ENCODE measurements at places on chromosomes 4 and X.
A peak's percentile ranks its signal among the peaks of the same experiment; 100 is the strongest.

GRCh38 chr4:74386159-74386558 is 21.2 kb downstream of the EREG start:
- no peak for DNase-seq

- no peak for DNase-seq
Measured at GRCh38 chr4:115360431-115360830, 247.0 kb upstream of the NDST4 start.

GRCh38 chr4:47533689-47534347 is 48.7 kb downstream of the ATP10D start:
- peak; percentile 5 for DNase-seq

GRCh38 chr4:107800706-107801105 is 24.0 kb upstream of the SGMS2 start:
- no peak for DNase-seq

DNA sequence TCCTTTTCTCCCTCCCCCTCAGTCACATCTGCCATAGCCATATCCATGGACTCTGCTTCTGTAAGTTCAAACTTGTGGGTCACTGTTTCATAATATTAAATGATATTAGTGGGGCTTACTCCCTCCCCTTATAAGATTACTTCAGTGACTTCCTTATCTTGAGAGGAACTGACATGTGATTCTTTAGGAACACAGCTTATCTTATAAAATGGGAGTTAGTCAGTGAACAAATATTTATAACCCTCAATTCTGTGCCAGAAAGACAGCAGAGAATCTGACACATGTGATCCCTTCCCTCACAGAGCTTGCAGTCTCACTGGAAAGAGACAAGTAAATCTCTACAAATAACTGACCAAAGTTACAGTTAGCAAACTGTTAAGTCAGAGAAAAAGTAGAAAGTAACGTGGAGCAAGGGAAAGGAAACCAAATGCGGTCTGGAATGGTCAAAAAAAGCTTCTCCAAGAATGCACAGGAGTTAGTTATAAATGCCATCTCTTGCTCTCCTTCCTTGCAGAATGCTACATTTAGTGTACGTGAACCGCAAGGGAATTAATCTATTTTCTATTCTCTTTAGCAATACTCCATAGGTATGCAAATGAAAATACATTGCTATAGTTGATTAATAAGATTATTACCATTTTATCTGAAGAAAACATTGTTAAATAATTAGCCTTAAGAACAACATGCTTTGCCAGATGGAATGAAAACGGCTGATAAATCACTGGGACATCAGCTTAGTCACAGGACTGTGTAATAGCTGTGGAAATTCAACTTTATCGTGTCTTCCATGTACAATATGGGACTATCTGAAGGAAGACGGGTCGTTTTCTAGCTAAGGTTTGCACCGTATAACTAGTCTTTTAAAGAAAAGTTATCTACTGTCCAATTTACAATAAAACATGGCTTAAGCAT is 29.0 kb downstream of the SGMS2 start:
- DNase-seq = peak; percentile 36
